ENCODE measurements at places on chromosomes 2 and 18. TPM values are rescaled to one million over a fixed set of nuclear protein-coding genes. Genes with fewer than 3 reads are reported as not detected.

The ZNF2 gene
- total RNA-seq = 4.2 TPM

DNA sequence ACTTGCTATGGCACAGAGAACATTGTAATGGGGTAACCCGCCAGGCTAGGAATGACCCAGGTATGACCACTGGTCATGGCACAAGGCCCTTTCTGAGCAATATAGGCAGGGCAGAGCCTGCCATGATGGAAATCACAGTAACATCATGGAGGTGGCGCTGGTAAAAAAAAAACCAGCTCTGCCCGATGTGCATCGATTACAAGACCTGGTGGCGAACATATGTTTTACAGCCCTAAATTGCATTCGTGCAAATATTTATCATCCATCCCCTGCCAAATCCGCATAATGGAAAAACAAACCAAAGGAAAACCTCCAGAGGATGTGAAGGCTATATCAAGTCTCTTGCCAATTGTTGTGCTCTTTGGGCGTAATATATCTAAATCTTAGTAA lies 60.6 kb downstream of the SEMA4F start:
- DNase-seq = no peak

GRCh38 chr2:102057502-102058292 lies 65.9 kb downstream of the IL1R2 start:
- peak; percentile 45 for DNase-seq

The MSTN gene
- total RNA-seq = not detected

GRCh38 chr2:116440104-116440653 lies 1374.3 kb upstream of the DDX18 start:
- no peak for DNase-seq

The GTF2A1L gene
- total RNA-seq = 0.11 TPM

GRCh38 chr2:142220901-142221300 lies 90.1 kb upstream of the LRP1B start:
- DNase-seq = no peak

The DQX1 gene
- not detected for total RNA-seq

DNA sequence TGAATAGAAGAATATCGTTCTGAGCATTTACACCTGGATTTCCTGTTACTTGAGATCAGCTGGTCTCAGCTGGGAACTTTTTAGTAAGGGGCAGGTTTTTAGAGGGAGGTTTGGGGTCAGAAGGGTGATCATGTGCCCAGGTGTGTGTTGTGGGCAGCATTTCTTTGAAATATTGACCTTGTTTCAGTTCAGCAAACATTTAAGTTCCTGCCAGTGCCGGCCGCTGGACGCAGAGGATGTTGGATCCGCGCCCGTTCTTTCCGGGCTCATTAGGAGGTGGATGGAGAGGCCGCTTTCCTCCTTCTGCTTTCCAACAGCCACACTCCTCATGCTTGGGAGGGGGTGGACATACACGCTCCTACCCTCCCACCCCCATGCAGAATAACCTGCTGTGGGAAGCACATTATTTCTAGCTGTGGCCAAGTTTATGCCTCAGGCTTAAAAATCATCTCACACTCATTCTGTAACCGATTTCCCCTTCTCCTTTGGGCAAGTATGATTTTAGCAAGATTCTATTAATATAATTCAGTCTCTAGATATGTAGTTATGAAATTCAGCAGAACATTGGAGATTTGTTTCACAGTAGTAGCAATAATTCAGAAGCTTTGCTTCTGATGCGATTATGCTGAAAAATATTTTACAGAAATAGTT lies 131.4 kb downstream of the ZNF236 start:
- DNase-seq = no peak

The OSBPL6 gene
- 0.03 TPM for total RNA-seq

DNA sequence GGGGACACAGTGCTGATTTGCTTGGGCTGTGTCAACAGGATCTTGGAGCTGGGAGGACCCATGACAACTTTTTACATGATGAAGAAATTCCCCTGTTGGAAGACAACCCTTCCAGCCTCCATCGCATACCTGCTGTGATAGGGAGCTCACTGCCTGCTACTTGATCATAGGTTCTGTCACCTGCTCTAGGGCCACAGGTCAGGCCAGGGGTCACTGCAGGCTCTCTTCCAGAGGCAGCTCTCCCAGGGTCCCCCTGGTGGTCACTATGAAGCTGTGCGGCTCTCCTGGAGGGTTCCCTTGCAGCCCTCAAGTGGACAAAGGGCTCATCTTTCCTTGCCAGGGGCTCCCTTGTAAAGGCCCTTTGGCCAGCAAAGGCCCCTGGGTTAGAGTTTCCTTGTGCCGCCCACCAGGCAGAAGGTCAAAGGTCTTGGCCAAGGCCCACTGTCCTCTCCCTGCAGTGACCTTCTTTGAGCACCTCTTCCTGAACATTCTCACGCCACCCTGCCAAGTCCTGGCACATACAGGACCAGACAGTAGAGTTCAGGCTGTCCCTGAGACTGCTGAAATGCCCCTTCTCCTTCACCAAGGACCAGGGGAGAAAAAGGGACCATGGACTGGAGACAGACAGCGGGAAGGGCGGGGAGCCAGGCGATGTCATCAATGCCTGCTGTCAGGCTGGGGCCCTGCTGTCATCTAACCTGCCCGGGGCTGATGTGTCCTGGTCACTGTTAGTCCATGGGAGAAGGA lies 345.1 kb downstream of the DYSF start:
- DNase-seq = peak; percentile 55

- DNase-seq = peak; percentile 45
Measured at GRCh38 chr2:24824966-24825882, 32.0 kb downstream of the CENPO start.

DNA sequence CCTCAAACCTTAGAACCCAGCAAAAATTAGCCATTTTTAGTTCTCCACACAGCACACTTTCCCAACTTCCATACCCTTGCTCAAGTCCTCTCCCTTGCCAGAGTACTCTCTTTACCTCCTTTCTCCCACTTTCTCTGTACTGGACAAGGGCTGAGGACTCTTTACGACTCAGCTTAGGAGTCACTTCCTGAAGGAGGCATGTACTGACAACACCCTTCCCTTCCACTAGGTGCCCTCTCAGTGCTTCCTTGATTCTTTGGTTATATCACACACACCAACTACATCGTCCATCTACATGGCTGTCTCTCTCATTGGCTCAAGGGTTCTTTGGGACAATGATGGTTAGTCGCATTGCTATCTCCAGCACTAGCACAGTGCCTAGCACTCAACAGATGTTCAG lies 5.2 kb upstream of the C18orf63 start:
- DNase-seq = peak; percentile 50

The ABCG5 gene
- not detected for total RNA-seq

DNA sequence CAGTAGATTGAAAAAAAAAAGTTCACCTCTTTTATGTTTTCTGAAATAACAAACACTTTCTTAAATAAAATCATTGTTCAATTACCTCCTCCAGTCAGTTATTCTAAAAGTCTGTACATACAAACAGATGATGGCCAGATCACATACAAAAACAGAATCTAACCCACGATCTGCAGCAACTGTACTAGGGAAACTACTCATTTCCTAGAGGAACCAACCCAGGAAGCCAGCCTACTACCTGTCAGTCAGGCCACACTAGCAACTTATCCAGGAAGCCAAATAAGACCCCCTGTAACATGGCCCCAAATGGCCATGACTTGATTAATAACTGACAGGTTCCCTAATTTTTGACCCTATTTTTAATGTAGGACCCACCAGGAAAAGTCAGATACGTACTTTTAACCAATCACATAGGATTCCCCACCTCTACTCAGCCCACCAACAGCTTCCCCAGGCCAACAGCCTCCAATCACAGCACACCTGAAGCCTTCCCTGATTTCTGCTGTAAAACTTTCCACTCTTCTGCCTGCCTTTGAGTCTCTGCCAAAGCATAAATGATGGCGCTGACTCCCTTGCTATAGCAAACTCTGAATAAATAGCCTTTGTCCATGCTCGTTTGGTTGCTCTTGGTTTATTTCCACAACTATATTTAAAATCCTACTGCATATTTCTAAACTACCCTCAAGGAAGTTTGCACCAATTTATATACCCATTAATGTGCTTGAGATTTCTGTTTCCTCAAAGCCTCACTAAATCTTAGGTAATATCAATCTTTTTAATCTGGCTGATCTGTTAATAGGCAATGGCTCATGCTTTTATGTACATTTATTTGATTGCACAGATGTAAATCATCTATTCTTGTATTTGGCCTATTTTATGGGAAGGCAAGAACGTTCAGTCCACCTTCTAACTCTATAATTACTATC lies 486.4 kb downstream of the FBXO15 start:
- no peak for DNase-seq

DNA sequence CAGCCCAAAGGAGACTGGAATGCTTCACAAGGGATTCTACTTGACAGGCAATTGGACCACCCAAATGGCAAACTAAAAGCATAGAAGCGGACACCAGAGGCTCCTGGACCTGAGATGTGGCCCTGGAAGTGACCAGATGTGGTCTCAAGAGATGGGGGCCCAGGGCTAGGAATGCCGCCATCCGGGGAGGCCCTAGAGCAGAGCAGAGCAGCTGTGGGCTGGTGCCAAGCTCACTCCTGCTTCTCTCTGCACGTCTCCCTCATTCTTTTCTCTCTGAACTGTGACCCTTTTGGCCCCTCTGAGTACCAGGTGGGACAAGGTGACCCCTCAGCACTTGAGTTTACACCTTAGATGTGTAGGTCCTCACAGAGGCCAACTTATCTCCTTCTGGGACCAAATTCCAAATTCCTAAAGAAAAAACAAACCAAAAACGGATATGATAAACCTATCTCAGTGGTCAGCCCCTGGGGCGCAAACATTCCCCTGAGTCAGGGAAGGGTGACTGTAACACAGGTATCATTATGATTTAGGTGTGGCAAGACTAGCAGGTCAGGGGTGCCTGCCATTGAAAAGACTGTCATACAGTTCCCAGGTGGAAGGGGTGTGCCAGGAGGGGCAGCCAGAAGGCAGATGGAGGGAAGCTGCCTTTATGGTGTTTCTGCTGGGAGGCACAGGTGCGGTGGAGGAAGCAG lies 6.5 kb upstream of the IL1R2 start:
- DNase-seq = no peak

The CD226 gene
- 0.39 TPM for total RNA-seq

The PNO1 gene
- total RNA-seq = 31.4 TPM

The CD207 gene
- not detected for total RNA-seq

The DTNA gene
- 5.8 TPM for total RNA-seq

The ALLC gene
- total RNA-seq = not detected

- DNase-seq = no peak
Measured at GRCh38 chr2:152046940-152047339, 51.9 kb downstream of the CACNB4 start.

DNA sequence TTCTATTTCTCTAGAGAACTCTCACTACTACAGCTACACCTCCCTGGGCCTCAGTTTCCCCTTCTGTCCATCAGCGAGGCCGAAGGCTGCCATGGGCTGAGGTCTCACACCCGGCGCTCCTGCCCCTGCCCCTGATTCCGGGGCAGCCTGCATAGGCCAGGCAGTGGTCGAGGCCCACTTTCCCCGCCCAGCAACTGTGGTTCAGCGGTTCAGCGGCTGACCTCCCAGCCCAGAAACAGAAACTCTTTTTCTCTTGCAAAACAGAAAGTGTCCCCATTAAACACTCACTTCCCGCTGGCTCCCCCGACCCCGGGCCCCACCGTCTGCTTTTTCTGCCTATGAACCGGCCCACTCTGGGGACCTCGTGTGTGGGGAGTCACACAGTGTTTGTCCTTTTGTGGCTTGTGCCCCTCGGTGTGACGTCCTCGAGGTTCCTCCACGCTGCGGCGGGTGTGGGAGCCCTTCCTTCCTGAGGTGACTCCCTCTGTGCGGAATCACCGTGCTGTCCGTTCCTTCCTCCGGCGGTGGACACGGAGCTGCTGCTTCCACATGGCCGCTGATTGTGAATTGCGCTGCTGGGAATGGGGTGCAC lies 16.0 kb downstream of the PDCD1 start:
- no peak for DNase-seq

The SERPINB4 gene
- 0.26 TPM for total RNA-seq

- DNase-seq = no peak
Measured at GRCh38 chr2:67581751-67582150, 184.6 kb downstream of the ETAA1 start.

GRCh38 chr2:239163688-239164334 lies 237.0 kb downstream of the HDAC4 start:
- no peak for DNase-seq

GRCh38 chr2:181203412-181203811 lies 223.0 kb downstream of the UBE2E3 start:
- peak; percentile 93 for DNase-seq

The CHST10 gene
- 18.6 TPM for total RNA-seq

The MC2R gene
- total RNA-seq = not detected

GRCh38 chr2:202721621-202722020 lies 86.9 kb downstream of the FAM117B start:
- no peak for DNase-seq

The LYPD6 gene
- total RNA-seq = 15.0 TPM

DNA sequence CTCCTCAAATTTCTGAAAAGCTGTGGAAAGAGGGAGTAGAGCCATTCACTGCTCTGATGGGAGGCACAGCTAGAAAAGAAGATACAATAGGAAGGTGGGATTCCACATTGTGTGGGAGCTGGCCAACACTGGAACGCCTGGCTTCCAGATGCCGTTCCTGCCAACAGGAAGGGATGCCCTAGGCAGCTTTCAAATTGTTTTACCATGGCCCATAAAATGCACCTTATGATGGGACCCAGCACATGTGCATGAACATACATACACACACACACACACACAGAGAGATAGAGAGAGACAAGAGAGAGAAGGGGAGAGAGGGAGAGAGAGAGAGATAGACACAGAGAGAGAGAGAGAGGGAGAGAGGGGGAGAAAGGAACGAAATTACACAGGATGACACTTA lies 86.1 kb upstream of the BZW1 start:
- no peak for DNase-seq

DNA sequence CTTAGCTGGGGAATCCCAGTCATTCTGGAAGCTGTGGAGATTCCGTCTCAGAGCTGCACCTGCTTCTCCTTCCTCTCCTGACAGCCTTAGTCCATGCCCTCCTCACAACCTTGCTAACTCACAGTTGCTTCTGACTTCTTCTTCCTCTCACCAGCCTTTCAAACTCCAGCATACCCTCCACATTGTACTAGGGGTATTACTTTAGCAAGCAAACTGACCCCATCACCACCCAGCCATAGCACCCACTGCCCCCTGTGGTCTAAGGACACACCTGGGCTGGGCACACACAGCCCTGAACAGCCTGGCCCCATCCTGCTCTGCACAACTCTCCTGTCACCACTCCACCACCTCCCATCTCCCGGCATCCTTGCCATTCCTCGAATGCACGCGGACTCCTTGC lies 208.2 kb downstream of the FBXO15 start:
- DNase-seq = no peak

- no peak for DNase-seq
Measured at GRCh38 chr2:113376253-113376912, 61.1 kb upstream of the ZNG1B start.

GRCh38 chr18:1002653-1003178 lies 98.0 kb downstream of the ADCYAP1 start:
- no peak for DNase-seq

The SERPINB10 gene
- total RNA-seq = 1.7 TPM

DNA sequence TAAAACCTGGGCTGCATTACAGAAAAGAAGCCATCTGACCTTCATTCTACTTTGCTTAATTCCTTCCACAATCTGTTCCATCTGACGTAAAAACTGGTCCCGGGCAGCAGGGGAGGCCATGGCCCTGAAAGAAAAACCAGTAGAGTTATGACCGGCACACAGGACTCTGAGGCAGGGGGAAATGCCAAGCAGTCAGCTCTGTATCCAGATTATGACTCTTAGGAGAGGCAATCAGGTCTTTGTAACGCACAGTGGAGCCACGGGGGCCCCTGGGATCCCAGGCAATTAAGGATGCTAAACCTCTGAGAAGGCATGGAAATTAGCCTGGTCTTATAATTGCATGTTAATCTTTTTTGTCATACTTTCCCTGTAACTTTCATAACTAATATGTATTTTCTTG lies 78.4 kb downstream of the CCDC93 start:
- no peak for DNase-seq
